ENCODE measurements at places on chromosomes 3 and 15.
A peak's percentile ranks its signal among the peaks of the same experiment; 100 is the strongest.

- DNase-seq = no peak
These were observed 86.9 kb upstream of the BCL6 start for GRCh38 chr3:187832202-187832601.

GRCh38 chr3:16412192-16412800 is 101.2 kb downstream of the RFTN1 start:
- no peak for DNase-seq

DNA sequence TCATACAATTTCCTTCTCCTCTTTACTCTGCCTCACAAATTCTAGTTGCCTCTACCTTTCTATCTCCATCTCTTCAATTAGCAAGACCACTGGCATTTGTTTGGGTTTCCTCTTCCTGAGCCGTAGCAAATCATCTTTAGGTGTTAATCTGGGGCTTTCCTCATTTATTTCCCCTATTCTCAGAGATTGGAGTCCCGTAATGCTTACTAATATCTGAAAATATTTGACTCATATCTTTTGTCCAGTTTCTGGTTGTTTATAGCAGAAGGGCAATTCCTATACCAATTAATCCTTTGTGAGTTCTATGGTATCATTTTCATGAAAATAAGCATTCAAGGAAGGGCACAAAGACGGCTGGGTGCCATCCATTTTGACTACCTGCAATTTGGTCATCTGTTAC is 103.7 kb downstream of the NR2E3 start:
- no peak for DNase-seq

DNA sequence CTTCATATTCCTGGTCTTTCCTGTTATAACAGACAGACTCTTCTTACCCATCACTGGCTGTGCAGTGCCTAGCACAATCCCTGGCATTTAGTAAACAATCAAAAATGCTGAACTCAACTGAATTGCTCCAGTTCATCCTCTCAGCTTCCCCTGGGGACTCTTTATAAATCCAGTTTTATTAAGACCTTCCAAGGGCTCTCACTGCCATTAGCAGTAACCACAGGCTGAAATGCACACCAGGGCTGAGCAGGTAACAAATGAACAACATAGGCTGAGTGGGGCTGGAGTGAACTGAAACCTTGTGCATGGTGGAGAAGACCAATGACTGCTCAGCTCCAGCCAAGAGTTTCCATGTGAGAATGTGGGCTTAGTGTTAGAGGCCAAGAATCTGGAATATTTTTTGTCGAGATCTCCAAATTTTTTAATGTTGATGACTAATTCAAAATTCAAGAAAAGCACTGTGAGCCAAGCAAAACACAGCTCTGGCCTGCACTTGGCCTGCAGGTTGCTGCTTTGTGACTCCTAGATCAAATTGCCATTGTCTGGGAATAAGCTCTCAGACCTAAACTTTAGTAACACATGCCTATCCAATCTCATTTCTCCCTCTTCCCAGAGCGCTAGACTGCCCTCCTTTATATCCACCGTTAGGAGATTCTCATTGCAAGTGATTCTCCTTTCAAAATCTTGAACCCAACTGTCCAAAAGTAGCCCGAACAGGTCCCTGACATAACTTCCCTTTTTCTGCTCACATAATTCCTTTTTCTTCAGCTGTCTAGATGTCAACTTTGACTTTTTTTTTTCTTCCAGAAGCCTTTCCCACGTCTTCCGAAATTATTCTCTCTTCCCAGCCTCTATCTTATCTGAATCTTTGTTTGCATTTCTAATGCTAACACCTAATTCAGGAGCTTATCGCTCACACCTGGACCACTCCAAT is 7.4 kb downstream of the SQOR start:
- DNase-seq = peak; percentile 33

- DNase-seq = peak; percentile 21
These were observed 90.2 kb downstream of the LINGO1 start for GRCh38 chr15:77542491-77543001.

GRCh38 chr3:130341388-130341787 is 4.1 kb upstream of the COL6A5 start:
- DNase-seq = no peak

DNA sequence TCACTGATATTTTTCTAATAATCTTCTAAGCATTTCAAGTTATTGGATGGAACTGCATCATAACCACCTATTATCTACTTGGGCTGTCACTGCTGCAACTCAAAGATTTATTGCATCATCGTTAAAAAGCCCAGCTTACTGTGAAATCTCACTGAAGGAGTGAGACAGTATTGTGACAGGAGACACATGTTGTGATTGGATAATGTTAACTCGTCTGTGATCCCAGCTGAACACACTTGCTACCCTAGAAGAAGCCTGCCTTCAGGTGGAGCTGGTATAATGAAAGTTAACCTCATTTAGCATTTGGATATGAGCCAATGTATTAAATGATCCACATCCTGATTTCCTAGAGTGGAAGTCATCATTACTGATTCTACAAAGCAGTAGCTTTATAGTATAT is 138.1 kb downstream of the MAP2K5 start:
- DNase-seq = no peak

DNA sequence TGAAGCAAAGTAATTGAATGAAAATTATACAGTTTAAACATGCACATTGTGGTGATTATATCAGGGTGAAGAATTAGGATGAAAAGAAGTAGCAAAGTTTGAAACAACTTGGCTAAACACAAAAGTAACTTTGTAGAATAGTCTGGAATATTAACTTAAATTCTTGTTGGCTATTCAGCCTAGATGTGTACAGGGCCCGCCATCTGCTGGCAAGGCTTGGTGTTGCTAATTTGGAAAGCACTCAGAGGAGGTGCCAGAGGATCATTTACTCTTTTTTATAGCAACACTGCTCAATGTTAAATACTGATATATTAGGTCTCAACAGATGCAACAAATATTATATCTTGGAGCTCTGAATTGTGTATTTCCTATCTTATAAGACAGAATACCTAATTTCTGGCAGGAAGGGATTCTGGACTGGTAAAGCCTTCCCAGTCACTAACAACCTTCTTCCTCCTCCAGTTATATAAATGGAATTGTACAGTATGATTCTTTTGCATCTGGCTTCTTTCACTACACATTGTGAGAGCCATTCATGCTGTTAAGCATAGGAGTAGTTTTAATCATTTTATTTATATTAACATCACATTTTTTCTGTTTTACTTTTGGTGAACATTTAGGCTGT is 36.1 kb downstream of the TTC23 start:
- peak; percentile 67 for DNase-seq

DNA sequence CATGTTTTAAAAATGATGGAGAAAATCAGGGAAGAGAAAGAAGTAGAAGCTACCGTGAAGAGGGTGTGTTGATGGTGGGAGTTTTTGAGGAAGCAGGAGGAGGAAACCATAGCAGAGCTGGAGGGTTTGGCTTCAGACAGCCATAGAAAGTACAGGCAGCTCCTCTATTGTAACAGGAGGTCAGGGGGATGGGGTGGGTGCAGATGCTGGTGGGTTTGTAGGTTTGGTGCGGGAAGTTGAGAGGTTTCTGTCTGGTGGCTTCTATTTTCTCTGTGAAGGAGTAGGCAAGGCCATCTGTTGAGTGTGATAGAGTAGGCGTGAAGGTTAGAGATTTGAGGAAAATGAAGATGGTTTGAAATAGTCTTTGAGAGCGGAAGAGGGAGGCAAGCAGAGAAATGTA is 97.7 kb upstream of the TBC1D5 start:
- DNase-seq = no peak
